Central memory CD4-positive, alpha-beta T cell (primary cell): ENCODE measurements at places on chromosomes 1 and 21.

DNA sequence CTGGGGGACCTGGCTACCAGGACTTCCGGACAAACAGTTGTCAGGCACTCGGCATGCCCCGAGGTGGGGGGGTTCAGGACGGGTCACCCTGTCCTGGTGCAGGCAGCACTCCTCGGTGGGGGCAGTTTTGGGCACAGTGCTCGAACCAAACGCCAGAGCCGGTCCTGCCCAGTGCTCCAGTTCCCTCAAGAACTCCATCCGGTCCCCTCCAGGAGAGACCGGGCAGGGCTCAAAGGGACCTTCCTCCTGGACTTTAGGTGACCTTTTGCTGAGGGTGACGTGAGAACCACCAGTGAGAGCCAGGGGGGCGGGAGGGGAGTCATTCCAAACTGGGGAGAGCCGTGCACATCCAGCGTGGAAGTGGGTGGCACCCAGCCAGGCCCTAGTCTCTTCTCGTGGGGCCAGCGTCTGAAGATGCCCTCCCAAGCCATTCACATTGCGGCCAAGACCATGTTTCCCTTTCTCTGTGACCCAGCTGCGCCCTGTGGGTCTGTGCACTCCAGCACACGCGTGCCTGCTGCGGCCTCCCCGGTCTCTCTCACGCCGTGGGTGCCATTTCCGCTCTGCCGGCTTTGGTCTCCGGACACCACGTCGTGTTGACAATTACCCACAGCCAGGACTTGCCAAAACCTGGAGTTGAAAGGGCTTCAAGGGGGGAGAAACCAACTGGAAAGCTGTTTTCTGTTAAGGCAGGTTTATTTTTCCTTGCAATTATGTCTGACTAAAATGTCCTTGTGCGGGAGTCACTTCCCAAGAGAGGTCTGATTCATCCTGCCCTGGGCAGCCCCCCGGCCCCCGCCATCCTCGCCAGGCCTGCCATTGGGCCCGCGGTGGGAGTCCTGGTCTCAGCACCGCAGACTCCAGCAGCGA, 178.8 kb upstream of the ARHGEF16 start:
- no peak for DNase-seq

DNA sequence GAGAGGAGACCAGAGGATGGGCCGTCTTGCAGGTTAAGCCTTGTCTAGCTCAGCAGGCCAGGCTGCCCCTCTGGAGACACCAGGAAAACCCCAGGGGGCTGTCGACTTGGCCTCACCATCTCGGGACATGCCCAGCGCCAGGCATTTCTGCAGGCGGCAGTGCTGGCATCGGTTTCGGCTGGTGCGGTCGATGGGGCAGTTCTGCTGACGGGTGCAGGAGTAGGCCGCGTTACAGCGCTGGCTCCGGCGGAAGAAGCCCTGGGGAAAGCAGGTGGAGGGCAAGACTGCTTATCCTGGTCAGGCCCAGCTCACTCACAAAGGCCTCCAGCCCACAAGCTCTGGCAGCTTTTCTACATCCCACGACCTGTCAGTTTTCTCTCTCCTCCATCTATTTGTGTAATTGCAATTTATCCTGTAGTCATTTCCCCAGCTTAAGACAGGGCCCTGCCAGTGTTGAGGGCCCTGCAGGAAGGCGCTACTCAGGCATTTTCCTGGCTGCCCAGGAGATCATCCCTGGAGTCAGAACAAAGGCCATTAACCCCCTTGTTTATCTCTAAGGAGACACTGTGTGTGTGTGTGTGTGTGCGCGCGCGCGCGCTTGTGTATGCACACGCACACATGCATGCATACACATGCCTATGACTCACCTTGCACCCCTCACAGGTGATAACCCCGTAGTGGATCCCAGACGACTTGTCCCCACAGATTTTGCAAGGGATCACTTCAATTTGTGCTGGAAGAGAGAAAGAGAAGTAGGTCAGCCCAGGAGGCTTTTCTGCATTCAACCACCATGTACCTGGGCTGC, 11.5 kb upstream of the LINGO4 start:
- no peak for DNase-seq

- DNase-seq, result peak; percentile 13
Measured at GRCh38 chr1:90579212-90579802, 137.8 kb downstream of the BARHL2 start.

GRCh38 chr21:34732388-34732821, 63.6 kb downstream of the CLIC6 start:
- no peak for DNase-seq

DNA sequence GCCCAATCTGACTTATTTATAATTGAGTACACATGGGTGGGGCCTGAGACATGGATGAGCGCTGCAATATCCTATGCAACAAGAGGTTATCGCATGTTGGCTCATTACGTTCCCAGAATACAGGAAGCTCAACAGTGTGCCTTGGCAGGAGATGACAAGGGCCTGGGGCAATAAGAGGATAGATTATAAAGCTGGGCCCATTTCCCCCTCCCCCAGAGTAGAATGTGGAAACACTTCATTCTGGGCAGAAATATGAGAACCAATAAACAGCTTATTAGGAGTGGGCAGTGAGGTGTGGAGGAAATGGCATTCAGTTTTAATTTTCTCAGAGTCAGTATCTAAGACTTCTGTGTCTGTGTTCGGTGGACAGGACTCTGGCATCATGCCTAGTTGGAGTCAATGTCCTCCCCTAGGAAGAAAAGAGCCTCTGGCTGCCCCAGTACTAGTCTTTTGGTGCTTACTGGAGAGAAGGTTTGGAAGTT, 92.8 kb downstream of the PIK3R3 start:
- DNase-seq, result no peak

DNA sequence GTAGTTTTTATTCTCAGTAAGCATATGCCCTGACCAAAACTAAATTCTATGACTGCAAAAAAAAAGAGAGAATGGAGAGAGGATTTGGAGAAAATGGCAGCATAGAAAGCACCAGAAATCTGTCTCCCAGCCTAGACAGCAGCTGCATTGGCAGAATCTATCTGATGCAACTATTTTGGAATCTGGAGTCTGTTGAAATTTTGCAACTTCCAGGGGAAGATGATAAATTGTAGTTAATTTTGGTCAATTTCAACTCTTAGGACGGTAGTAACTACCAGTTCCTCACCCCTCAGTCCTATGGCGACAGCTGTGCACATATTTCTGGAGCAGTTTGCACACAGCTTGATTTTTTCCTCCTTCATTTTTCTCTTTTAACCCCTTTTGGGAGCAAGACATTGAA, 10.9 kb downstream of the EXO5 start:
- no peak for DNase-seq

DNA sequence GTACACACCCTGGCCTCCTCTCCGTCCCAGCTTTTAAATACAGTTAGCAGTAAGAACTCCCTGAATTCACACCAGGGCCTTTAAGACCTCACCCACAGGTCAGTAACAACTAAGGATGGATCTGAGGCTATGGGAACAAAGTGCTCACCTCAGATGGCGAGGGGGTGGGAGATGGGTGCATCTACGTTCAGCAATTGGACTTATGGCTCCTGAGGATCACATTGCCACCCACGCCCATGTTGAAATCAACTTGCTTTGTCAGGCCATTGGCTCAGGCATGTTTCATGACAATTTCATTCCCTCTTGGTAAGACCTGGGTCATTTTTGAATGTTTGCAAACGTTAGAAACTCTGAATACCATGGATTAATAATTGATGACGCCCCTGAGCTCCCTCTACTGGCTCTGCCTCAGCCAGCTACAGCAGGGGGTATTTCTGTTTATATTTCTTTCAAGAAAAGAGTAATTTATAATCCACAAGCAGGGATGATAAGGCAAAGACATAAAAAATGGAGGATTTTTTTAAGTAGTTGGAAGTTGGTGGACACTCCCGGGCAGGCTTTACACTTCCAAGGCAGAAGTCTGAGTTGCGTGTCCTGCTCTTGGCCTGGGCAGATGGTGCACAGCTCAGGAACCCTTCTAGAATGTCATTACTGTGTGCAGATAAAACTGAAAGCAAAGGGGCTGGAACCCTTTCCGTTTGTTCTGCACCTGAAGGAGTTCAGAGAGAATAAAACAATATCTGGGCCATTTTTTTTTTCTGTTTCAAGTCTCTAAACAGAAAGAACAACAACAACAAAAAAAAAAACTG, 13.7 kb upstream of the LBR start:
- DNase-seq, result no peak

- no peak for DNase-seq
Measured at GRCh38 chr1:89725011-89725370, 92.1 kb downstream of the LRRC8C start.

DNA sequence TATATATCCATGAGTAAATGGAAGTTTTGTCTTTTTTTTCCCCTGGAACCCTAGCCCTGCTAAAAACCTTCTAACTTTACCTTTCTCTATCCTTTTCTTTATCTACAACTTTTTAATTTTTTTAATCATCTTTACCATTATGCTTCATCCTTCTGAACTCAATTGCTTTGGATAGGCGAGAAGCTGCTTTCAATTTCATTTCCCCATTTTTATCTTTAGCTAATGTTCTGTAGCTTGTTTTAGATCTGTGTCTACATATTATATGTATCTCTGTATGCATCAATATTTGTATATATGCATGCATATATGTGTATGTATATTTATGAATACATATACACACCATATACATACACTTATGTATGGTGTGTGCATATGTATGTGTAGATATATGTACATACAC, 57.4 kb downstream of the PTPRC start:
- DNase-seq, result no peak
